Cardiac fibroblast (primary cell): ENCODE measurements at places on chromosomes 11 and 22.

DNA sequence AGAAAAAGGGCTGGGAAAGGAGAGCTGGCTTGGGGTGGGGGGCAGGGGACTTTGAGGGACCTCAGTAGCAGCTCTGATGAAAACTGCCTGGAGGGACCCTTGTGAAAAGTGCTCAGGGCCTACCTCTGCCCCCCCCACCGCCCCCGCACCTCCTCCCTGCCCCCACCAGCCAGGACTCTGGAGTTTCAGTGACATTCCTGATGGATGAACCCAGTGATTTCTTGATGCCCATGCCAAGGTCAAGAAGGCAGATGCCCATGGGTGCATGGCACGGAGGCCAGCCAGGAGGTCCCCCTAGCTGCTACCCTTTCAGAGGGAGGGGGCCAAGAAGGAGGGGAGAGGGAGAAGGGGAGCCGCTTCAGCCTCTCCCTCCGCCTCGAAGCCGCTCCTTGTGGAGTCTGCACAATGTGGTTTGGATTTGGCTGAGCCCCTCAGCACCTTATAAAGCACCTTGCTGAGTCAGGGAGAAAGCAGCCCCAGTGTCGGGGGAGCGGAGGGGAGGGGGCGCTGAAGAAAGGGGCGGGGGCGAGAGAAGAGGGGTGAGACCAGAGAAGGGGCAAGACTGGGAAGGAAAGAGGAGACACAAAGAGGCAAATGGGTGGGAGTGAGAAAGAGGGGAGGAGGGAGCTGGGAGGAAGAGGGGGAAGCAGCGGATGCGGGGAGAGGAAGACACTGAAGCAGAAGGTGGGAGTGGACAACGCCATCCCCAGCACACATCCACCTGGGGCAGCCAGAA is 2.1 kb upstream of the CLCF1 start:
- DNase-seq = no peak

DNA sequence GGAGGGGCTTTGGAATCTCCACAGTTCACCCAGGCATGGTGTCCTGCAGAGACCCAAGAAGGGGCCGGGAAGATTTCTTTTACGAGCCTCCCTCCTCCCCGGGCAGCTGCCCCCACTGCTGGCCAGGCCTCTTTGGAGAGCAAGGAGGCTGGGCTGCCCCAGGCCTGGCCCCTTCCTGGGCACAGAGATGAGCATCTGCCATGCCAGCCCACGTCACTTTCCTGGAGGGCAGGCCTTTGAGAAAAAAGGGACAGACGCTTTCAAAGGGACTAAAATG is 60.5 kb upstream of the FGF3 start:
- DNase-seq = no peak

DNA sequence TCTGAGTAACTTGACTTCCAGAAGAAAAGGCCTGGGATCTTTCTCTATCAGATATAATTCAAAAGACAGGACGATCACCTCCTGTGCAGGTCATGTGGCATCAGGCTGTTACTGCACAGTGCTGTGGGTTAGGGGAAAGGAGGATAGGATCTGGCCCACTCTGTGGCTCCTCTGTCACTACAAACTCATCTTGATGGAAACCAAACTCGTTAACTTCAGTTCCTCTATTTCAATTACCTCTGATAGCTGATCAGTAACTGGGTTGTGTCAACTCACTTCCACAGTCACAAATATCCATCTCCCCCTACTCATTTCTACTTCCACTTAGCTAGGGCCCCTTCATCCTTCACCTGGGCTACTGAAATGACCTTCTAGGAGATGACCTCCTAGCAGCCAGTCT is 95.2 kb downstream of the RCN1 start:
- no peak for DNase-seq

DNA sequence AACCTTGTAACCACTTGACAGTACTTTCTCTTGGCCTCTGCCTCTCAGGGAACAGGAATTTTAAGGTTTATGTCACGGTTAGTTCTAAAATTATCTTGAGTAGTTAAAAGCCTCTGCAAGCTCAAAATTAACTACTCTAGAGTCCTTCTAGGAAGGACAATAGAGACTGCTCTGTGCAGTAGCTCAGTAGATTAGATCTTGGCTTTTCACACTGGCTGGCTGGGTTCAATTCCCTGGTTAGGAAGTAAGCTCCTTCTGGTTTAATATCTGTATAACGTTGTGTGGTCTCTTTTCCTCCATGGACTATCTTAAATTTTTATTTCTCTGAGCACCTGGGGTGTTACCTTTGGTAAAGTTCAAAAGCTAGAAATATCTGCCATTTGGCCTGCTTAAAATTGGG is 109.2 kb downstream of the AASDHPPT start:
- DNase-seq = peak; percentile 41

GRCh38 chr11:100827934-100828661 is 141.0 kb downstream of the ARHGAP42 start:
- DNase-seq = peak; percentile 35

GRCh38 chr11:122189229-122189628 is 73.2 kb upstream of the BLID start:
- DNase-seq = peak; percentile 95

DNA sequence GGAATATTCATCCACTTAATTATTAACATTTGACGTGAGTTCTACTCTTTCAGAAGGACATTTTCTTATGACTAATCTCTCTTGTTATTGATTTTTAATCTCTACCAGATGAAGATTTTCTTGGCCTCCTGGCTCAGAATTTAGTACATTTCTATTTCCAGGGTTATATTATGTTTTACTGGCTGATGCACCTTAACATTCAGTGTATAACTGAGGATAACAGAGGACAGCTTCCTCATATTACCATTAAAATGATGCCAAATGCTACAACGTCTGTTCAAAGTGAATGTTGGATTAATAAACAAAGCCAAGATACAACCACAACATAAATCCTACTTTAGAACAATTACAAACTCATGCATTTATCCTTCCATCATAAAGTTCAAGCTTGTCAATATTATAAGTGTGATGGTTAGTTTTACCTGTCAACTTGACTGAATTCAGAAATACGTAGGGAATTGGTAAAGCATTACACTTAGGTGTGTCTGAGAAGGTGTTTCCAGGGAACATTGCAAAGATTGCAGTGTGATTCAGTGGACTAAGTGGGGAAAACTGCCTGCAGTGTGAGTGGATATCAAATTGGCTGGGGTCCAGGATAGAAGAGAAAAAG is 485.2 kb downstream of the LRRC4C start:
- no peak for DNase-seq

GRCh38 chr11:102428696-102429095 is 23.9 kb downstream of the TMEM123 start:
- DNase-seq = no peak

- peak; percentile 36 for DNase-seq
Observed at GRCh38 chr22:23751441-23751996, 607 bp upstream of the ZNF70 start.

DNA sequence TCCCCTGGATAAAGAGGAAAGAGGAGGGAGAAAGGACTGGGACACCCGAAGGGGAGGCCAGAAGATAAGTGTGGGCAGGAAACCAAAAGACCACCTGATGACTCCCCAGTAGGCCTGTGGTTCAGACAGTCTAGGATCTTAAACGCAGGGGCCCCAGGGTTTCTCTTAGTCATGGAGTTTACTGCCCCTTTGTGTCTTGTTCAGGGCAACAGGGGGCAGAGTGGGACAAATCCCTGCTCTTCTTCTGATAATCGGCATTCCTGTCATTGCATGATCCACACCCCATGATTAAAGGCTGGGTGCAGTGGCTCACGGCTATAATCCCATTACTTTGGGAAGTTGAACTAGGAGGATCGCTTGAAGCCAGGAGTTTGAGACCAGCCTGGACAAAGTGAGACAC is 4.7 kb upstream of the TMPRSS13 start:
- DNase-seq = no peak

DNA sequence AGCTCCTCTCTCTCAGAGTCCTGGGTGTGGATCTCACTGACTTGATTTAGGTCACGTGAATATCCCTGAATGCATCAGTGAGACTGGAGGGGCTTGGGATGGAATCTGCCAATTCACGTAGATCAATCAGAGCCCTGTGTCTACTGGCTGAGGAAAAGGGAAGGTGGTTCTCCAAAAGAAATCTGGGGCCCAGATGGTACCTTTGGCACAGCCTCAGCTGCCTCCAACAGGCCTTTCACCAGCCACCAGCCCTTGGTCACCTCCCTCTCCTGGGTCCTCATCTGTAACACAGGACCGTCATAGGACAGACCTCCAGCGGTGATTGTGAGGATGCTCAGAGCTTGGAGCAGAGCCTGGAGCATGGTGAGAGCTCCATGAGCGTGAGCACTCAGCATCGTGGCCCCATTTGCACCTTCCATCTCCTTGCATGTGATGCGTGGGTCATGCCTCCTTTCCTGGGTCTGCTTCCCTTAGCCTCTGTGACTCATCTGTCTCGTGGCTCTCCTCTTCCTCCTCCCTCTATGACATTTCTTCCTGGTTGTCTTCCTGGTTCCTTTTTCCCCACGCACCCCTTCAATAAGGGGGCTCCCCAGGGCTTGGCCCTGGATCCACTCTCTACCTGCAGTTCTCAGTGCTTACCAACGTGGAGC is 7.5 kb upstream of the MIEF1 start:
- DNase-seq = no peak

DNA sequence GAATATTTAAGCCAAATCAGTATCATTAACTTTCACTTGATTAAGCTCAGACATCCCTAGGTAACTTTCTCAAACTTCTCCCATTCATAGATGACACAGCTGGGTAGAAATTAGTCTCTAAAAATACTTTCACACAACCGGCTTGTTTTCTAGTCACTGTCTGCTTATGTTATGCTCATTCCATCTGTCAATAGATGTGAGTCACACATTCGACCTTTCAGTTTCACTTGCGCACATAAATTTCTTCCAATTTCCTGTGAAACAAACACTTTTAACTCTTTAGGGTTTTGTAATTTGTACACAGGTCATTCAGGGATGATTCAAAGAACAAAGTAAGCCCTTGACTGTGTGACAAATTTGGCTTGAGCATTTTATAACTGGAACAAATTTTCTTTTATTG is 723.0 kb downstream of the KCNA4 start:
- peak; percentile 90 for DNase-seq

DNA sequence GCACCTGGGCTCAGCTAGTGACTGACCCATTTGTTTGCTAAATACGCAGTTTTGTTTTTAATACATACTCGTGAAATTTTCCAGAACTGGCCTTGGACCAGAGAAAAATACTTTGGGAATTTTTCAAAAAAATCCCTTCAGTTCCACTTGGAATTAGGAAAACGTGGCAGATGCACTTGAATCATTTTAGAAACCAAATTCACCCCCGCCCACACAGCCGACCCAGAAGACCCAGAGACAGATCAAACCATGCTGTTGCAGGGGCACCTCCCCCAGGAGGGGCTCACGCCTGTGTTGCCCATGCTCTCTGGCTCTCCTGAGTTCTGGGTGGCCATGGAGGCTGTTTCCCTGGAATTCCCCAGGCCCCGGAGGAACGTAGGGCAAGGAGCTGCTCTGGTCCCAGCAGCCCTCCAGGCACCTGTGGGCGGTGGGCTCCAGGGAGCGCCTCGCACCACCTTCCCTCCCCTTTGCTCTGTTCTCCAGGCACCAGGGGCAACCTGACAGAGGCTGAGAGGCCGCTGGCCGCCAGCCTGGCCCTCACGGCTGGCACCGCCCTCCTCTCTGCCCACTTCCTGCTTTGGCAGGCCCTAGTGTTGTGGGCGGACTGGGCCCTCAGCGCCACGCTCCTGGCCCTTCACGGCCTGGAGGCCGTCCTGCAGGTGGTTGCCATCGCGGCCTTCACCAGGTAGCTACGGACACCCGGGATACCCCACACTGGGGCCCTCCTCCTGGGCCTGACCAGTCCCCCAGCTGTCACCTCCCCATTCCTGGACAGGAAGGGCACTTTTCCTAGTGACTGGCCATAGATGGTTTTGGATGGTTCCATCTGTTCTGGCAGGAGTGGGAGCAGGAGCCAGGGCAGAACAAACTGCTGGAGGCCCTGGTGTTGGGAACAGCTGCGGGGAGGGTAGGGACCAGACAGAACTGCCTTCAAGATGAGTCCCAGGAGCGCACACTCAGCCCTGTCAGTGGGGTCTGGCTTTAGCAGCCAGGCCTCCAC is 3.3 kb upstream of the EPS8L2 start:
- no peak for DNase-seq

GRCh38 chr11:120566176-120566575 is 54.6 kb downstream of the GRIK4 start:
- peak; percentile 17 for DNase-seq

GRCh38 chr22:49123621-49124192 is 704.0 kb downstream of the BRD1 start:
- no peak for DNase-seq

- no peak for DNase-seq
Observed at GRCh38 chr22:44516841-44517240, 18.8 kb upstream of the RTL6 start.

- DNase-seq = no peak
Observed at GRCh38 chr22:50009251-50009650, 3.3 kb downstream of the IL17REL start.

DNA sequence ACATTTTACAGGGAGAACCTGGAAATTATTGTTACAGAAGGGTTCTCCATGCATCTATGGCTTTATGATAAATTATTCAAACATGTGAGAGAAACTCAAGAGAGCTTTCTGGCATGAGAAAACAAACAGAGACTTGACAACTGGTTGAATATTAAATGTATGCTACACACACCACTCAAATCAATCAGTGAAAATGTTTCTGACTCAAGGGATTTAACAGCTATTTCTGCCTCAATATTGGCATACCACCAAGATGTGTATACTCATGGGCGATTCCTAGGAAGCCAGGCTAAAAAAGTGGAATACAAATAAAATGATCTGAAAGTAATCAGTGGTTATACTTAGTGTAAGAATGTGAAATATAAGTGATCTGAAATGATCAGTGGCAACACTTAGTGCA is 15.8 kb upstream of the OR51T1 start:
- no peak for DNase-seq
